Stimulated activated CD8-positive, alpha-beta memory T cell treated with anti-CD3 and anti-CD28 coated beads, Interleukin-4, amount 100 ng/mL, for 24 hours (primary cell): ENCODE measurements at places on chromosomes 7 and 10.

DNA sequence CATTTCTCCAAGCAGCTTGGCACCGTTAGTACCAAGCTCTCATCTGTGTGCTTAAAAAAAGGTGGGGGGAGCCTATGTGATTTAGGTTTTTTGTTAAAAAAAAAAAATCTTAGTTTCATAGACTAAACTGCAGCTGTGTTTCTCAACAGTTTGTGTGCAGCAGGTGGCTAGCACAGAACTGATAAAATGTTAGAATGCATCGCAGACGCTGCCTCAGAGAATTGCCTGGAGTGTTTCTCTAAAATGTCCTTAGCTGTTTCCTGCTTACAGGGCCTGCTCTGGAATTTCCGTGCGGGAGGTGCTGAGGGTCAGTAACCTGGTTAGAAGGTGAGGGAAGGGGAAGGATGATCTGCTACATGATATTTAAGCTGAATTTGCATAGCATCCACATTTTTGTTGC is 268.9 kb downstream of the PLXDC2 start:
- DNase-seq = no peak

- DNase-seq = no peak
These were observed 10.4 kb downstream of the HDAC9 start for GRCh38 chr7:18505870-18506460.

GRCh38 chr10:87734987-87735827 is 75.5 kb downstream of the PAPSS2 start:
- DNase-seq = no peak

DNA sequence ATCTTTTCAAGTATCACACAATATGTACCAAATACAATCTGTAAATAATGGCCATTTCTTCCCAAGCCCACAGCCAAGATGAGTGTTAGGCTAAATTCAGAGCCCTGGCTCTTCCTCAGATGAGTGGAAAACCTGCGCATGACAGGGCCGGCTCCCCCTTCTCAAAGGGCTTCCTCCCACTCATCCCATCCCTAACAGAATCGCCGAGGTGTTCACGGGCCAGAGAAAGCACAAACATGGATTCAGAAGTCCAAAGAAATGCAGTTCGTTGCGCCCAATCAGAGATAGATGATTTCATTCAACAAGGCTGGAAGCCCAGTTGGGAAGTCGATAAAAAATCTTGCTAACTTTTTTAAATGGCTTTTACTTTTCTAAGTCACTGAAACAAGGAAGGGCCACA is 121.8 kb downstream of the UBE2H start:
- no peak for DNase-seq

DNA sequence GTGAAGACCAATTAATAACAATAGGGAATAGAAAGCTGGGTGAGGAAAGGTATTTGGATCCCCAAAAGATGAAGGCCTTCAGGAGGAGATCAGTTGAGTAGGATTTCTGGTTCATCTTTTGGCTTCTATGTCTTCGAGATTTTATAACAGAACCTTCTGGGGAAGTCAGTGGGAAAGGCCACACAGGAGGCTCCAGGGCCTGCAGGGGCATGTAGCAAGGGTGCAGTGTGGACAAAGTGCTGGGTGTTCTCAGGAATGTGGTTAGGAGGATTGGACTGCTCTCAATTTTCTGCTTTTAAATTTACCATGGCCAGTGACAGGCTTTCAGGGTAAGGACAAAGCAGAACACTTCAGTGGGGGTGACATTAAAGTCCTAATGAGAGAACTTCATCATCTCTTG is 378.0 kb downstream of the CCSER2 start:
- no peak for DNase-seq

DNA sequence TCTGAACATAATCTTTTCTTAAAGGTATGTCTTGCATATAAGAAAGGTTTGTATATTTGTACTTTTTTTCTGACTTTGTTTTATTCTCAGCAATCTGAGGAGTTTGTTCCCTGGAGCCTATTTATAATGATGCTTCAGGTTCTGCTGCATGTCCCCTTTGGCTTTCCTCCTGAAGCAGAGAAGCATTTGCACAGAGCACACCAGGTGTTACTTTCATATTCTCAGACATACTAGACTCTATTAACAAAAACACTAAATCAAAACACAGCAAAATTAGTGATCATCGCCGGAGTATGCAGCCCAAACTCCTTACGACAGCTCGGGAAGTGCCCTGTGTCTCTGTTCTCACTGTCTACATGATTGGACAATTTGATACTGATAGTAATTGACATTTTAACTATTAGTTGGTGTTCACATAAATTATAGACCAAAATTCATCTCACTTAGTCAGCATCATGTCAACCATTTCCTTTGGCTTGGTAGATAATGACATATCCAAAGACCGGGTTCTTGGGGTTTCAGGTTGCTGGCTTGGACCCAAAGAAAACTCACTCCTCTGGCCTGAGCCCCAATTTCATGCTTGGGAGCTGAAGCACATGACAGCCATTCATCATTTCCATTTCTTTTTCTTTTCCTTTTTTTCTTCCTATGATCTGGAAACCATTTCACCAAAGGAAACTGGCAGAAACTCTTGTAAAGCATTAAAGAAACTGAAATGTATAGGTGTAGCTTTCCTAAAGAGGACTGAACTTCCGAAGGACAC is 400.1 kb upstream of the NRP1 start:
- no peak for DNase-seq

DNA sequence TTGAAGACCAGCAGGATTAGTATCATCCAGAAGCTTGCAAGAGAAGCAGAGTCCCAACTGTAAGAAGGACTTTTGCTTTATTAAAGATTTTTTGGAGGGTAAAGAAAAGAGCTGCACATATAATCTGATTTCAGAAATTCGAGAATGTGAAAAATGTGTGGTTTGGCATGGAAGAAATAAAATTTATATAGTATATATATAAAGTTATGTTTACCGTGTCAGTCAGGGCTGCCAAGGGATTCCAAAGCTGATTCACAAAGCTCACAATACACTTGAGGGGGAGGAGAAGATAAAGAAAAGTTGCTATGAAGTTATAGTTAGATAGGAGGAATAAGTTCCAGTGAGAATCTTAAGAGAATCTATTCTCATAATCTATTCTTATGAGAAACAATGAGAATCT is 231.8 kb upstream of the CACNA2D1 start:
- no peak for DNase-seq

DNA sequence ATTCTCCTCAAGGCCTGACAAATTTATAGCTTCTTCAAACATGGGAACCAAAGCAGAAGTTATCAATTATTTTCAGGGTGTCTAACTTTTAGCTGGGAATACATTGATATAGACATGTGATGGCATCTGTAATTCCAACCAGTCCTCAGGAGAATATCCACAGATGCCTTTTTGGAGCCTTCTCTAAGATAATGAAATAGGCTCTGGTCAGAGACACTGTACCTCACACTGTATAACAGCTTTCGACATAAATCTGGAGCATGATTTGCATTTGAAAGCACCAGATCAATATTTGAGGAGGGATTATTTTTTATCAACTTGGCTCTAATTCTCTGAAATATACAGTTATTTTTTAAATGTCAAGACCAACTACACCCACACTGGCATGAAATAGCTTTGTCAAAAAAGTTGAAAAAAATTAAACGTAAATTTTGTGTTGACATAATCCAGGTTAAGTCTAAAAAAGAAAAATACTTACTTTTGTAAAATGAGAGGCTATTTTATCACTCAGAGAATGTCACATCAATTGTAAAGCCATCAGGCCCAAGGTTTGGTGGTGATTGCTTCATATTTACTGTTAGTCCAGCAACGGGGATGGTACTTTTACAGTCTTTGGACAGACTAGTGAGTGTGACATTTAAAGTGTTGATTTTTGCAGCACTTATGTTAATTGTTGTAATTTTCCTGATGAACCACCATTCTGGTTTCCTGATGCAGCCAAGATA is 177.0 kb upstream of the SP8 start:
- no peak for DNase-seq

- DNase-seq = no peak
These were observed 118.8 kb downstream of the JAZF1 start for GRCh38 chr7:28061824-28062196.

GRCh38 chr10:71067098-71067740 is 145.2 kb upstream of the UNC5B start:
- DNase-seq = no peak

- no peak for DNase-seq
These were observed 56.8 kb downstream of the MPP7 start for GRCh38 chr10:28246023-28246422.

GRCh38 chr10:17561111-17561510 is 56.1 kb downstream of the HACD1 start:
- no peak for DNase-seq

- DNase-seq = no peak
These were observed 4.8 kb upstream of the VCL start for GRCh38 chr10:73992899-73993788.

DNA sequence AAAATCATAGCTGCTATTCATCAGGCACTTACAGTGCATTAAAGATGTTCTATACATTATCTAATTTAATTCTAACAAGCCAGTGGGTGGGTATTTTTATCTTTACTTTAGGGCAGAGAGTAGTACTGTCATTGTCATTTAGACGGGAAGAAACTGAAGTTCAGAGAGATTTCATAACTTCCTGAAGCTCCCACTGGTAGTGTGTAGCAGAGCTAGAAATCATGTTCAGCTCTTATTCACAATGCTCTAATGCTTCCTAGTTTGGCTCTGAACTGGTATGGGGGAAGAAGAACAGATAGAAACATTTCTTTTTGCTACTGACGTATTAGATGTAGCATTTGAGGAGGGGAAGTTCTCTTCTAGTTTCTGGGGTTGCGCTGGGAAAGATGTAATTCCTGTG is 116.7 kb downstream of the CYP26A1 start:
- DNase-seq = no peak

DNA sequence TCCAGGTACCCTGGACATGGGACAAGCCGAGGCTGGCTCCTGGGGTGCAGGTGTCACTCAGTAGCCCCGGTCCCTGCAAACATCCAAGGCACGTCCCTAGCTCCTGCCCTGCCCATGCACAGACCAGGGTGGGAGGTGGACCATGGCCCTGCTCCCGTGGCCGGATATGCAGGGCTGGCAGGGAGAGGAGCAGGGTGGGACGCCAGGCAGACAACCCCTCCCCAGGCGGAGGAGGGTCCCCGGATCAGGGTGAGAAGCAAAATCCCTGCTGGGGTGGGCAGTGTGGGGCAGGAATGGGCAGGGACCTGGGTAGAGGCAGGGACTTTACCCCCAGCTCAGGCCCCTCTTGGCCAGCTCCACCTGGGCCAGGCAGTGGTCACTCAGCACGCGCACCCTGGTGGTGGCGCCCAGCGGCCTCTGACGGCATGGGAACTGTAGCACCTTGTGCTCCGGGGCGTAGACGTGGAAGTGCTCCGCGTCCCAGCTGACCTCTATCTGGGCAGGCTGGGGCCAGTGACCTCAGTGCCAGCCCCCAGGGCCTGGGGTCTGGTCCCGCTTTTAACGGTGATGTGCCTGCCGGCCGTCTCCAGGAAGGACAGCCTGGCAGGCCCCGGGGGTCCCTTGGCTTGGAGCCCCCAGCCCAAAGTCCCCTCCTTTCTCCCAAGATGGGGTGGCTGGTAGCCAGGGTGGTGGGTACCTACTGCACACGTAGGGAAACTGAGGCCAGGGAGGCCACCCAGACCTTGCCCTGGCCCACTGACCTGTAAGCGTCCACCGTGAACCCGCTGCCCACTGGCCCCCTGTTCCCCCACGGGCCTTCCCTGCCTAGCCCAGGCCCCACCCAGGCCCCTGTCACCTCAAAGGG is 1.2 kb downstream of the GRIFIN start:
- no peak for DNase-seq

DNA sequence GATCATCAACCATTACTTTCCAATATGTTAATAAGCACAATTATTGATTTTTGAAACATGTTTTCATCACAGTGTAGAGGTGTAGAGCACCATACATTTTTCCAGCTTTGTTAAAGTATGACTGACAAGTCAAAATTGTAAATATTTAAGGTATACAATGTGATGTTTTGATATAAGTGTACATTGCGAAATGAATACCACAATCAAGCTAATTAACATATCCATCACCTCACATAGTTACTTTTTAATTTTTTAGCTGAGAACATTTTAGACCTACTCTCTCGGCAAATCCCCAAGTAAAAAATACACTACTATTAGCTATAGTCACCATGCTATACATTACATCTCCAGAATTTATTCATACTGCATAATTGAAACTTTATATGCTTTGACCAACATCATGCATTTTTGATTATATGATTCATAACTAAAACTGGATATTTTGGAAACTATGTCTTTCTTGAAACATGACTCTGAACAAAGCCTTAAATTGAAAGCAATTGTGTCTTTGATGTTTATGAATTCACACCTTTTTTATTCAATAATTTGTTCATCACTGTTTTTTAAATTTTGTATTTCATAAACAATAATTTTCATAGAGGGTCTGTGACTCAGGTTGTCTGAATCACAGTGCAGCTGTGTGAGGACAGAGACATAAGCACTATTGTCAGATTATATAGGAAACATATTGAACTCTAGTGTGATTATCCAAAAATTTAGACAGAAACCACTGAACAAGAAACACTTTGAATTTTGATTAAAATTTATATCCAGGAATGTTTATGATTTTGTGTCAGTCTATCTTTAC is 486.1 kb downstream of the SEMA3D start:
- DNase-seq = no peak

GRCh38 chr7:140672382-140673062 is at the start of gene ADCK2:
ADCK2 (plus strand) TSS chr7:140672945; CDS start chr7:140673331, 386 bp downstream.
- peak; percentile 48 for DNase-seq

DNA sequence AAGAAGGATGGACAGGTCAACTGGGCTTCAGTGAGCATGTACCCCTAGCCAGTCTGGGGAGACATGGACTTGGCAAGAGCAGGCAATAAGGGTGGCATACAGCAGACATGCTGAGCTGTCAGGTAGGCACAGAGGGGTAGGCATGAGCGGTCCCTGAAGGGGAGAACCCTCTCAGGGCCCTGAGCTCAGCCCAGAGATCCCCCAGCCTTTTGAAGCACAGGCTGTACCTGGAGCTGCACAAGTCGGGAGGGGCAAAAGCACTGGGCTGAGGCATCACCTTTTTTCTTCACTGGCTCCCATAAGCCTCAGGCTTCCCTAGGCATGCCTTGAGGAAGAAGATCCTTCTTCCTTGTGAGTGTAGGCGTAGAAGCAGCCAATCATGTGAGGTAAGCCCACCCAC is 42.3 kb downstream of the ZNF727 start:
- DNase-seq = no peak

DNA sequence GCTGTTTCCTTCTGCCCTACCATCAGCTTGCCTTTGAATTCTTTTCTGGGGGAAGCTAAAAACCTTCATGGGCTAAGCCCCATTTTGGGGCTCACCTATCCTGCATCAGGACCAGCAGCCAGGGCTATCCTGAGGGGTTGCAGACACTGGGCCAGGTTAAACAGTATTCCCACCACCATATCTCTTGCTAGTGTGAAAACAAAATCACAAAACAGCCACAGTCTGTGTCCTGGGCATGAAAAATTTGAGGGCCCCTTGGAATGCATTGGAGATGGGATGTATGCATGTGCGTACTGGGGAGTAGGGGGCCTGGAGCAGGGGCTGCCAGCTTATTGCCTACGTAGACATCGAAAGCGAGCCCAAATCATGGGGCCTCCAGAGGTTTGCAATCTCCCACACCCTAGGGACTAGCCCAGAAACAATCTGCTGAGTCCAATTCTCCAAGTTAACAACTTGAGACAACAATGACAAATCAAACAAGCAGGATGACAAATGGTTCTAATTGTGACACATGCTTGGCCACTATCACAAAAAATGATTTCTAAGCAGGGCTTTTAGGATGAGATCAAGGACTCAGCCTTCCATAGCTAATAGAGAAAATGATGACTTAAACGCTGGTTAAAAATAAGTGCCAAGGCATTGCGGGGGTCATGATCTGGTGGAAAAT is 557.1 kb downstream of the KCNMA1 start:
- DNase-seq = no peak
